Glutamatergic neuron (in vitro differentiated cells): ENCODE measurements at places on chromosomes 7 and 10.

- DNase-seq = no peak
Measured at GRCh38 chr7:29415215-29415614, 148.4 kb upstream of the PRR15 start.

DNA sequence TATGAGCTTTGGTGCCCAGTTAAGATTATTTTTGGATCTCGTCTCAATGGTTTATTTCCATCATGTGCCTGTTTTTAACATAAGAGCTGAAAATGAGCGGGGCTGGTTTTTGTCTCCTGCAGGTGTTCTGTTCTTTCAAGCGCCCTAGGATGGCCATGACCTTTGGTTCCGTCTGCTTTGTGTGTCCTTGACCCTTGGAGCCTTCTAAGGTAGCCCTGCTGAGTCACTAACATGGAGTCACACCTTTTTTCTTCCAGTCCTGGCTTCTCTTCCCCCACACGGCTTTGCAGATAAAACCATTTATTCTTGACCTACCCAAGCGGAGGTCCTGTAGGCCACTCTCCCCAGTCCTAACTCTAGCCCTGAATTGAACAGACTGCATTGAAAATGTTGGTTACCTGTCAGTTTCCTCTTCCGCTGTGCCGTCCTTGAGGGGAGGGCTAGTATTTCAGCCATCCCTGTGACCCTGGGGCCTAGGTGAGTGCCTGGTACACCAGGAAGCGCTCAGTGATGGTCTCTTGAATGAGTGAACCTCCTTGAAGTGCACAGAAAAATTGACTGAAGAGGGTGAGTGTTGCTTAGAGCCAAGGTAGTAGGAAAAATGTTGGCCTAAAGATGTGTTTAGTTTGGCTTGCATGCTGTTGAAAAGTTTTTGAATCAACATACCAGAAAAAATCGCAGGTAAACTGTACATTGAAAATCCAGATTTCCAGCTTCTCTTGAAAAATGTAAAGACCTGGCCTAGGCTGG, 48.0 kb downstream of the CAMK1D start:
- no peak for DNase-seq

DNA sequence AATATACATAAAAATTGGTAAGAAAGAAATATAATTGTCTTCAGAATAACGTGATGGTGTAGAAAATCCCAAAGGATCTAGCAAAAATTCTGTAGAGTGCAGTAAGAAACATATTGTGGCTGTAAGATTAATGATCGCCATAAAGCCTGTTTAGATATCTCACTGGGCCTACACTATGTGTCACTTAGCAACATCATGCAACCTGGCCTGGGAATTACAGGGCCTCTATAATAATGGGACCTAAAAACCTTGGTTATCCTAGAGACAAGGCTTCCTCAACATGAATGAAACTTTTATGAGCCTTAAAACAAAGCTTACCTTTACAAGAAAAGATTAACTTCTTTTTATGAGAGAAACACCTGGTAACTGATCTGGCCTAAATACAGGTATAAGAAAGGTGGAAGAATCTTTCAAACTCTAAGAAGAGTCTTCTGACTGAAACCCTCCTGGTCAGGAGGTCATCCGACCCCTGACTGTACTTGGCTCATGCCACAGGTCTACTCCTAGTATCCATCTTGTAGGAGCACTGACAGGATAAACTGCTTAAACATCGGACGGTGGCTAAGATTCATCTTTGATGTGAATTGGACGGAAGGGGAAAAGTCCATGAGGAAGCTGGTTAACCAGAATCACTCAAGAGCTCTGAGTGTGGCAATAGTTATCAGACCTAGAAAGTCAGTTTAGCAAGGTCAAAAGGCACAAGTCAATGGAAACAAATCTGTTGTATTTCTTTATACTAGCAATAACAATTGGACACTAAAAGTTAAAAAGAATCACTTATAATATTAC, 1155.1 kb upstream of the SORCS1 start:
- no peak for DNase-seq

DNA sequence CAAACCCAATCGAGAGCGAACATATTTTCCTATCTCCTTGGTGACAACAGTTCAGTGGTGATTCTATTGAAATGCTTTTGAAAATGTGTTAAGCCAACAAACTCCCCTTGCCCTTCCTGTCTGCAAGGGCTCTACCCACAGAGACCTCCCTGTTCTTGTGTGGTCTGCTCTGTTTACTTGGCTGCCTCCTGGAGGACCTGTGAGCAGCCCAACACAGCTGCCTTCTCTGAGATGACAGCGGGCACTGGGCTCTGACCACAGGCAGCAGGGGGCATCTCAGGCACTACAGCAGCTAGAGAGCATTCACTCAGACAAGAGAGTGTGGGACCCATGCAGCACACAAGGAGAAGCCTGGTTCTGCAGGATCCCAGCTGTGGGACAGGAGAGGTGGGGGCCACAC, 416.4 kb downstream of the TCERG1L start:
- no peak for DNase-seq

GRCh38 chr10:70379581-70380176, 2.7 kb downstream of the LRRC20 start:
- DNase-seq = no peak

DNA sequence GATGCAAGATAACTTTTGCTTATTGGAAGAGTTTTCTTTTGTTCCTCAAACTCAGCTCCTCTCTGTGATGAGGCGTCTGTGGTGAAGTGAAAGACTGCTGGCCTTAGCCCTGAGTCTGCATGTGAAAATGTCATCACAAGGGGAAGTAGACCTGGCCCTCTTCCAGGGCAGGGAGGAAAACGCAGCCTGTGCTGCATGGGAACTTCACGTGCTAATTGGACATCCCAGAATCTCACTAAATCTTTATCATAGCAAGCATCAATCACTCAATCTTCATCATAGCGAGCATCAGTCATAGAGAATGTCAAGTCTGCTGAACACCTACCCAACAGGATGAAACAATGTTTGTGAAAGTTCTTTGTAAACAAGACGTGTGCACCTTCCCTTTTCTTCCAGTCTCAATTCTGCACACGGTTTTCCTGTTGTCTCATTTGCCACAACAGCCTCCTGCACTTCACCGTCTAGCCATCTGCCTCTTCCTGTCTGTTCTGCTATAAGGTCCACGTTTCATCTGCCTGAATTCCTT, 314.6 kb downstream of the FRMD4A start:
- no peak for DNase-seq

GRCh38 chr7:148927123-148928045, 43.3 kb upstream of the EZH2 start:
- peak; percentile 27 for DNase-seq

DNA sequence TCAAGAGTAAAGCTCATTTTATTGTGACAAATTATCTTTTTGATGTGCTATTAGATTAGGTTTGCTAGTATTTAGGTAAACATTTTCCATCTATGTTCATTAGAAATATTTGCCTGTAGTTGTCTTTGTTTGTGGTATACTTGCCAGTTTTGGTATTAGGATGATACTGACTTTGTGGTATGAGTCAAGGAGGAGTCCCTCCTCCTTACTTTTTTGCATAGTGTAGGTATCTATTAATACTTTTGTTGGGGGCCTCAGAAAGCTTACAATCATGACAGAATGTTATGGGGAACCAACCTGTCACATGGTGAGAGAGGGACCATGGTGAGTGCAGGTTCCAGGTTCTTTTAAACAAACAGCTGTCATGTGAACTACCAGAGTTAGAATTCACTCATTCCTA, 102.1 kb downstream of the ZWINT start:
- DNase-seq = no peak

- peak; percentile 63 for DNase-seq
Measured at GRCh38 chr7:132575419-132575981, 770 bp downstream of the PLXNA4 start.

- no peak for DNase-seq
Measured at GRCh38 chr10:91603931-91604331, 28.9 kb downstream of the PPP1R3C start.

DNA sequence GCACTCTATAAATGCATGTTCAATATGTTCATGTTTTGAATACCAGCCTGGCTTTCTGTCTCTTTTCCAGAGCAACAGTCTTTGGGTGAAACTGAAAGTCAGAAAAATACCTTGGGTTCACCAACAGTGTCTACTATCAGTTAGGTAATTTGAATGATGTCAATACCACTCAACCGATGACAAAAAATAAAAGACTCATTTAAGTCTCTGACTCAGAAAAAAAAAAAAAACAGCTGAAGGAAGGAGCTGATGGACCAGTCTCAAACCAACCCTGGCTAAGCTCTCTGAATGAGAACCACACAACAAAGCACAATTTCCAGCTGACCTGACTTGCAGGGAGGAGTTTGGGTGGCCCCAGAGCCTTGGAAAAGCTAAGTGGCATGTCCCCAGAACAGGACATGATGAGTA, 42.5 kb downstream of the ABLIM1 start:
- no peak for DNase-seq

GRCh38 chr7:17985473-17986239, 42.0 kb downstream of the PRPS1L1 start:
- no peak for DNase-seq

- DNase-seq = no peak
Measured at GRCh38 chr7:2698581-2699288, 10.7 kb downstream of the AMZ1 start.

DNA sequence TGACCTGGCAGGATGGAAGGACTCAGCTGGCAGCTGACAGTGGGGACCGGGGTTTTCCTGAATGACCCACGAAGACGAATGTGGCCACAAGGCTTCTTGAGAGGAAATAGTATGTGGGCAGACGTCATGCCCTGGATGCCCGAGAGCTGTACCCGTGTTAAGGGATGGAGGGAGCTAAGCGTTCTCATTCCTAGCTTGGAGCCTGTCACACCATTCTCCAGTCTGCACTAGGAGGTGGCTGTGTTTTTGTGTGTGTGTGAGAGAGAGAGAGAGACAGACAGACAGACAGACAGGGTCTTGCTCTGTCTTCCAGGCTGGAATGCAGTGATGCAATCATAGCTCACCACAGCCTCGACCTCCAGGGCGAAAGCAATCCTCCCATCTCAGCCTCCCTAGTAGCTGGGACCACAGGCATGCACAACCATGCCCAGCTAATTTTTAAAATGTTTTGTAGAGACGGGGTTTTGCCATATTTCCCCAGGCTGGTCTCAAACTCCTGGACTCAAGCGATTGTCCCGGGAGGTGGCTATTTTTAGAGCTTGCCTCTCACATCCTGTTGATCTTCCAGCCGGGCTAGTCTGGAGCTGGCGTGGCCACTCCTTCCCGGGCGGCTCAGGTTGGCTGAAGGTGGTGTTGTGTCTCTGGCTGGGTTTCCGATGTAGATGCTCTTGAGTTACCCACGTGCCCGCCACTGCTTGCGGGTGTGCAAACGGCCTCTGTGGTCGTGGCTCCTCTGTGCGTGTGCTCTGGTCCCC, 2.1 kb downstream of the AMZ1 start:
- DNase-seq = no peak

DNA sequence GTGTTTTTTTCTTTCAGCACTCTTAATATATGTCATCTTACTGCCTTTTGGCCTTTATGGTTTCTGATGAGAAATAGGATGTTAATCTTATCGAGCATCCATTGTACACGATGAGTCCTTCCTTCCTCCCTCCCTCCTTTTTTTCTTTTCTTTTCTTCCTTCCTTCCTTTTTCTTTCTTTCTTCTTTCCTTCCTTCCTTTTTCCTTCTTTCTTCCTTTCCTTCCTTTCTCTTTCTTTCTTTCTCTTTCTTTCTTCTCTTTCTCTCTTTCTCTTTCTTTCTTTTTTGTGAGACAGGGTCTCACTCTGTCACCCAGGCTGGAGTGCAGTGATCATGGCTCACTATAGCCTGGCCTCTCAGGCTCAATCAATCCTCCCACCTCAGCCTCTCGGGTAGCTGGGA, 8.4 kb downstream of the RPEL1 start:
- no peak for DNase-seq

- no peak for DNase-seq
Measured at GRCh38 chr10:59865101-59865500, 41.3 kb downstream of the CCDC6 start.

GRCh38 chr10:89207801-89208551, 859 bp upstream of the CH25H start:
- peak; percentile 64 for DNase-seq

DNA sequence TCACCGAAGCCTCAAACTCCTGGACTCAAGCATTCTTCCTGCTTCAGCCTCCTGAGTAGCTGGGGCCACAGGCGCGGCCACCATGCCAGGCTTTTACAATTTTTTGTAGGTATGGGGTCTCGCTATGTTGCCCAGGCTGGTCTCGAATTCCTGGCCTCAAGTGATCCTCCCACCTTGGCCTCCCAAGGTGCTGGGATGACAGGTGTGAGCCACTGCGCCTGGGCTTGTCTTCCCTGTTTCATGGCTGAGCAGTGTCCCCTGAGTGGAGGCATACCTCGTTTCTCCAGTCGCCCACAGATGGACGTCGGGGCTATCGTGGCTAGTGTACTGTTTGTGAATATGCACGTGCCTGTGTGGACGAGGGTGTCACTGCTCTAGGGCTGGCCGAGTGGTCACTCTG, 11.3 kb downstream of the INPP5A start:
- no peak for DNase-seq

GRCh38 chr7:33940503-33940902, 35.2 kb downstream of the BMPER start:
- no peak for DNase-seq
